Stimulated activated CD8-positive, alpha-beta memory T cell treated with anti-CD3 and anti-CD28 coated beads, Interleukin-7, amount 100 ng/mL, for 48 hours (primary cell): ENCODE measurements at places on chromosomes 7 and 10.

- no peak for DNase-seq
Measured at GRCh38 chr7:99098824-99099498, 44.9 kb downstream of the SMURF1 start.

DNA sequence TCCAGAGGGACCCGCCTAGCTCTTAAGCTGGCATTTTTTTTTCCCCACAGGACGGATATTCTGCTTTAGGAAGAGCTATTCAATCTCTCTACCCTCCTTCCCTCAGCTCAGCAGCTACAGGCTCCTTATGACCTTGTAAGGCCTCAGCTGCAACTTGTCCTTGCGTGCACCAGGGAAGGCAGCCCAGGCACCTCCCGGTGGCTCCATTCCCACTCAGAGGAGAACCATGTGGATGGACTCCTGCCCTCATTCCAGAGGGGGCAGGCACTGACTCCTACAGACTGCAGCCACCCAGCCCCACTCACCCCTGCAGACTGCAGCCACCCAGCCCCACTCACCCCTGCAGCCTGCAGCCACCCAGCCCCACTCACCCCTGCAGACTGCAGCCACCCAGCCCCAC is 73.7 kb downstream of the ITIH5 start:
- DNase-seq, result no peak

DNA sequence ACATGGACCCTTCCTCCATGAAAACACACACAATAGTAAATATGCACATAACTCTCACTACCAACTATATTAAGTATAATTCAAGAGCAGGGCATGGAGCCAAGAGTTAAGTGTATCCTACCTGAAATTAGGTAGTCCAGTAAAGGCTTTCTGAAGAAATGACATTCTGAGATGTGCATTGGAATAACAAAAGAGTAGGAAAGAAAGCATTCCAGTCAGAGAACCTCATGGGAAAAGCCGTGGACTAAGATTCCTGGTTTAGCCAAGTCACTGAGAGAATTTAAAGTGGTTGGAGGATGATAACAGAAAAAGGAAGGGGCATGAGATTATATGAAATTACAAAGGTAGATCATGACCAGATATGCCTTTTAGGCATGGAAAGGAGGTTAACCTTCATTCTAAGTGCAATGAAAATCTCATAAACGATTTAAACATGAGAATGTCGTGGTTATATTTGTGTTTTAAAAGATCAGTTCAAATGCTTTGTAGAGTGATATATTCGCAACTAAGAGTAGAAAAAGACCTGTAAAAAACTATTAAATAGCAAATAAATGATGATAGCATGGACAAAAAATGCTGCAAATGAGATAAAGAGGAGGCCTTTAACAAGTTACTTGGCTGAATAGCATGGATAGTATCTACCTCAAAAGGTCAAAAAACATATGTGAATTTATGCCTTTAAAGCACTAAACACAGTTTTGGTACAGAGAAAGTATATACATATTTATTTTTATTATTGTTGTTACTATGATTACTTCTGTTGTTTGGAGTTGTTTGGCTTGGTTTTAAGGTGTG is 767.4 kb upstream of the GHITM start:
- DNase-seq, result no peak

GRCh38 chr10:10612151-10612550 is 405.5 kb upstream of the CELF2 start:
- DNase-seq, result no peak

DNA sequence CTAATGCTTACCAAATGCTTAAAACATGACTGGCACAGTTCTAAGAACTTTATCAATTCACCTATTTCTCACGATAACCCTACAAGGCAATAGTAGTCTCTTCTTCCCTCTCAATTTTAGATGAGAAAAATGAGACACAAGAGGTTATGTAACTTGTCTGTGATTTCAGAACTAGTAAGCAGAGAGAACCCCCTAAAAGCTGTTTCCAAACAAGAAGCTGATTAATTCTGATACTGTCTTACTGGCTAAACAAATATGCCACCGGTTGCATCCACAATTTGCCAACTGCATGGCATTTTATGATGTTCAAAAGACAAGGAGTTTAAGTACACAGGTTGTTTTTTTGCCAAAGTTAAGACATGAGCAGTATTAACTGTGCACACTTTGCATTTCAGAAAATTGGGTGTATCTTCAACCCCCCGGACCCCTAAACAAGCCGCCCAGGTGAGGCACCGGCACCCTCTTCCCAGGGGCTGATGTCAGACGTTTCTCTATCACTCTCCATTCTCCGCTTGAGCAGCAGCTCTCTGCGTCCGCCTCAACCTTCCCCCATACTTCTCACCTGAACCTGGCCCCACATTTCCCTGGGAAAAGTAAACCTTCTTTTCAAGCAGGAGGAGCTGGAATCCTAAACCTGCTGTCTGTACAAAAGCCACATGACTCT is 21.7 kb downstream of the RSU1 start:
- no peak for DNase-seq

DNA sequence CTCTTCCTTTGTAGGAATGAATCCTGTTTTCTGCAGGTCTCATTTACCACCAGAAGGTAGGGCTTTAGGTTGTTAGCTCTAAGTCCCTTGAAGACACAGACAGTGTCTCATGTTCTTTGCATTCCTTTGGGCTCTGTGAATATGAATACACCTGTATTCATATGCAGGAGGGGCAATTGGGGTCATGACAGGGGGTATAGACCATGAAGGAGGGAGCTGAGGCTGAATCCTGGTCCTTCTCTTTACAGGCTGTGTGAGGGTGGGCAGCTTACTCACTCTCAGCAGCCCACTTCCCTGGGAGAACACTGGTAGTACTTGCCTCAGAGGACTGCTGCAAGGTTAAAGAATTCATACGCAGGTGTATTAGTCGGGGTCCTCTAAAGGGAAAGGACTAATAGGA is 267.2 kb upstream of the MGMT start:
- no peak for DNase-seq

GRCh38 chr10:69413221-69413865 is 3.4 kb downstream of the TACR2 start:
- DNase-seq, result no peak
